PC-3 (cell line): ENCODE measurements at places on chromosomes 12 and 14. TPM values are rescaled to one million over a fixed set of nuclear protein-coding genes. Genes with fewer than 3 reads are reported as not detected.

C12orf56 gene
- 5.7 and 8.1 TPM in 2 replicates for total RNA-seq

KLRC4 gene
- not detected in 2 replicates for total RNA-seq

FSCB gene
- 0.12 and 0.15 TPM in 2 replicates for total RNA-seq

- no peak for DNase-seq
These were observed 68.6 kb downstream of the SLC25A47 start for GRCh38 chr14:100391724-100392123.

GRCh38 chr12:89928467-89928866, 219.8 kb upstream of the ATP2B1 start:
- no peak for DNase-seq

DNA sequence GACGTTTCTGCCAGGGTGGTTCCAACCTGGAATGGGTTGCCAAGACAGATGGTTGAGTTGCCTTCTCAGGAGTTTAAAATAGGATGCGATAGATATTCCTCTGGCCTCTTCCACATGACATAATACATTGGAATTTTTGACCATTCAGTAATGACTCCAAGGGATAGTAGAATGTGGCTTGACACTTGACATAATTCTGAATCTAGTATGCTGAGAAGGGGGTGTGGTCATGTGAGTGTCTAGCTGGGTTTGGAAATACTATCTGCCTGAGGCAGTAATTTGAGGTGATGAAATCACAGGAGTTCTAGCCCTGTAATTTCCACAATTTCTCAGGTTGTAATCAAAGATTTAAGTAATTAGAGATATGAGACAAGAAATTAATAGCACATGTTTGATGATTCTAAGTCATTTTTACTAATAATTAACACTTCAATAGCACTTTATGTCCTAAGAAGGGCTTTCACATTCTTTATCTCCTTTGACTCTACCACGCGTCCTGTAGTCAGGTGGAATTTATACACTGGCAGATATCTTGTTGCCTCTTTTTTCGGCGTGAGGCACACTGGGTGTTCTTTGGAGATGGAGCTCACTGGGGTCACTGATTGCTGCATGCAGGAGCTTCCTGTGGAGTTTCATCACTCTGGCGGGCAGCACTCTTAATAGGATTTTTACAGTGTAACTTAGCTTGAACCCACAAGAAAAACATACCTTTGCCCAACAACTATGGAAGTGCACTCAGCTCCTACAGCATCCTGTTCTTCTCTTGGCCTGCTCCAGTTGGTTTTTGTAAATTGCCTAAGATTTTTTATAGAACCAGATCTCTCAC, 3.2 kb upstream of the AMIGO2 start:
- DNase-seq = peak; percentile 96

- peak; percentile 15 for DNase-seq
These were observed 230.1 kb upstream of the PLXNC1 start for GRCh38 chr12:93918262-93918661.

DNA sequence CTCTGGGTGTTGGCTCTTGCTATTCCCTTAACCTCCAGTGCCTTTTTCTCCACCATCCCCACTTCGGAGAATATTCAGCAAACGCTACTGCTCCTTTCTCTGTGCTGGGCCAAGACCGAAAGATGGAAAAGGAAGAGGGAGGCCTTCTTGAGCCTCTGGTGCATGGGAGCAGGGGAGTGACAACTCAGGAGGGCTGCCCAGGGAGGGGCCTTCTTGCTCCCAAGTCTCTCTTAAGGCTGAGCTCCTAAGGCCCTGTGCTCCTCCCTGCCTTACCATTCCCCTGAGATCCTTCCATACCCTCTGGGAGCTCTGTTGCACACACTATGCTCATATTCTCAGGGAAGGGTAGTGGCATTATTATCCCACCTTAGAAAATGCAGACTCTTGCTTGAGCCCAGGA, 34.9 kb downstream of the SH2B3 start:
- DNase-seq = no peak

GRCh38 chr14:71343724-71344123, 436.5 kb downstream of the PCNX1 start:
- no peak for DNase-seq

DNA sequence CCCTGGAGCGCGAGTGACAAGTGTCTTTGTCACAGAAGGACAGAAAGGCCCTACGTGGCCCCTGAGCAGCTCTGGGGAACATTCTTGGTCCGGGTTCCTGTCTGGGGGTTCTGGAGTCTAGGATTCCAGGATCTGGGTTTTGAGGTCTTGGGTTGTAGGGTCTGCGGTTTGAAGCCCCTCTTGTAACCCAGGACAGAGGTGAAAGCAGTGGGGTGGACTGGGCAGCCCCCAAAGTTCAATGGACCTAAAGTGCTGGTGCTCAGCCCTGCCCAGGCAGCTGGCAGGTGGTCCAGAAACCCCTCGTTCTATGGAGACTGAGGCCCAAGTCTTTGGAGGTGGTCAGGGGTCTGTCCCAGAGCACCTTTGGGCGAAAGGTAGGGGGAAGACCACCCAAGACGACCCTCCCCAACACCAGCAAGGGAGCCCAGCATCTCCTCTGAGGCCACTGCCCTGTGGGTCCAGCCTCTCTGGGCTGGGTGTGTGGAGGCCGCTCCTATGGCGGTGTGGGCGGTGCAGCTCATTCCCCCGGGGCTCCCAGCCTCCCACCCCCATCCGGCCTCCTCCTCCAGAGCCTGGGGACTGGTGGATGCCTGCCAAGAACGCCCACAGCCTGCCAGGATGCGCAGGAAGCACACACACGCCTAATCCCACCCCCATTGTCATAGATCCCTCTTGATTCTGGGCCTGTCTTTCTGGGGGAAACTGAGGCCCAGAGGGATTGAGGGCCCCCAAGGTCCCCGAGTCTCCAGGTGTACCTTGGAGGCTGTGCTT, 30.2 kb upstream of the ANKRD9 start:
- DNase-seq = no peak
